ENCODE measurements at places on chromosomes 6 and 20.

DNA sequence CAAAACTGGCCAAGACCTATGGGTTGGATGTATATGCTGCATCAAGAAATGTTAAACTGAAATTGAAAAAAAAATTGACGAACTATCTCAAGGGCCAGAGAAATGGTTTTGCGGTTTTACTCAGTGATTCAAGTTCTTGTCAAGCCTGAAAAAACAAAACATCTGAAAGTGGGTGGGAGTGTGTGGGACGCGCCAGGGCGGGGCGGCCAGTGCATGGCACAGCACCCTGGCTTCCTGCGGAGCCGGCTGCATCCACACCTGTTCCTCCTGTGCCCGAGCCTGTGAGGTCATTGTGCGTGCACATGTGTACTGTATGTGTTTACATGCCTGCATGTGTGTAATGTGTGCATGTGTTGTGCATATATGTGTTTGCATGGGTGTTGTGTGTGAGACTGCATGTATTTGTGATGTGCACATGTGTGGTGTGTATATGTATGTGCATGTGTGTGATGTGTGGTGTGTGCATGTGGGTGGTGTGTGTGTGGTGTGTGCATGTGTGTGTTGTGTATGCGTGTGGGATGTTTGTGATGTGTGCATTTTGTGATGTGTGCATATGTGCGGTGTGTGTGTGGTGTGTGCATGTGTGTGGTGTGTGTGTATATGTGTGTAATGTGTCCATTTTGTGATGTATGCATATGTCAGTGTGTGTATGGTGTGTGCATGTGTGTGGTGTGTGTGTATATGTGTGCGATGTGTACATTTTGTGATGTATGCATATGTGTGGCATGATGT lies 59.8 kb downstream of the CDH4 start:
- DNase-seq: no peak

DNA sequence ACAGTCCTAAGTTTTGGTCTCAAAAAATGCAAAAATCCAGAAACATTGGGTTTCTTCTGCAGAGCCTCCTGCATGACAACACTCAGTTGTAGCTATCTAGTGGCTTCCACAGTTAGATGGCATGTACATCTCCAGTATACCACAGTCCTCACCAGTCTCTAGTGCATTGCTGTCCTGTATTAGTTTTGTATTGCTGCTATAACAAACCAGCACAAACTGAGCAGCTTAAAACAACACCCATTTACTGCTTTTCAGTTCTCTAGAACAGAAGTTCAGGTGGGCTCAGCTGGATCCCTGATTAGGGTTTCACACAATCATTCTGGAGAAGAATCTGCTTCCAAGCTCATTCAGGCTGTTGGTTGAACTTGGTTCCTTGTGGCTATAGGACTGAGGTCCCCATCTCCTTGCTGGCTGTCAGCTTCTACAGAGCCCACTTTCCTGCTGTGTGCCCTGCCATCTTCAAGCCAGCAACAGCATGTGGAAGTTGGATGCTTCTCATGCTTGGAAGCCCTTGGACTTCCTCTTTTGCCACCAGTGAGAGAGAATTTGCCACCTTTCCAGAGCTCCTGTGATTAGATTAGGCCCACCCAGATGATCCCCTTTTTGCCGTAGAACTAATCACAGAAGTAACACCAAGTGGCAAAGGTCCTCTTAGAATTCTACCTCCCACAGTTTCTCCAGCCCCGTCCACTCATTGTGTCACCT lies 48.9 kb upstream of the TBC1D7 start:
- no peak for DNase-seq

- peak; percentile 92 for DNase-seq
These were observed 51.1 kb downstream of the TCP11 start for GRCh38 chr6:35089935-35090505.

DNA sequence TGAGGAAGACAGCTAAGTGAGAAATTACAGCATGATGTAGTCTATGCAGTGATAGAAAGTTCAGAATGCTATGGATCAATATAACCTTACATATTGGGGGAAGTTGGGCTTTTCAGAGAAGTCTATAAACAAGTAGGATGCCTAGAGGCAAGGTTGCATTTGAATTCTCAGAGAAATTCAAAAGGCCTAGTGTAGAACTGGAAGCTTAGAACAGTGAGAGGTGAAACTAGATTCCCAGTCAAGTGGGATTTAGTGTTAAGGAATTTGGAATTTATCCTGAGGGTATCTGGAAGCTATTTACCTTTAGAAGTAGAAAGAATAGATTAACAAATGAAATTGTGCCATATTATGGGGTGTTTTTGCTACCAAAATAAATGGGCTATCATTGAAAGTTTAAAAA lies 4.3 kb downstream of the CENPW start:
- no peak for DNase-seq

DNA sequence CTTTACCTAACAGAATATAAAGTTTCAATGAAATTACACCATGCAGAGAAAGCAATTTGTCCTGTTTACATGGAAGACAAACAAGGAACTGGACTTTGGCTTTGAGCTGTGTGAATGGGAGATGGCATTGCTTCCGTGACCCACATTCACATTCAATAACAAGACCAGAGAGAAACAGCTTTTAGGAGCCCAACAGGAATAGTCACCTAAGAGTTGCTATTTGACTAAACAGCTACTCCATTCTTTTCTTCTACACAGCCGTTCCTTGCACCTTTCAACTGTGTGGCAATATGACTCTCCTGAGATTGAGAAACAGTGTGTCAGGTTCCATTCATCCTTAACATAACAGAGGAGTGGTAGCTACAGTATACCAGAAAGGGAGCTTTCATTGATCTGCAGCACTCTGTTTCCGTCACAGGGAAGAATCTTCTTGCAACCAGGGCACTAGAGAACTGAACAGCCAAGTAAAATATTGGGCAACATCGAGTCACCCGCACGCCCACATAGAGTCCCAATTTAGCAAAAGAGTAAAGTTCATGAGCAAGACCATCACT lies 355.1 kb downstream of the HAO1 start:
- no peak for DNase-seq

- DNase-seq: no peak
These were observed 18.4 kb upstream of the TNFAIP3 start for GRCh38 chr6:137848672-137849071.

- DNase-seq: no peak
These were observed 40.5 kb downstream of the SNAP25 start for GRCh38 chr20:10259166-10259565.

DNA sequence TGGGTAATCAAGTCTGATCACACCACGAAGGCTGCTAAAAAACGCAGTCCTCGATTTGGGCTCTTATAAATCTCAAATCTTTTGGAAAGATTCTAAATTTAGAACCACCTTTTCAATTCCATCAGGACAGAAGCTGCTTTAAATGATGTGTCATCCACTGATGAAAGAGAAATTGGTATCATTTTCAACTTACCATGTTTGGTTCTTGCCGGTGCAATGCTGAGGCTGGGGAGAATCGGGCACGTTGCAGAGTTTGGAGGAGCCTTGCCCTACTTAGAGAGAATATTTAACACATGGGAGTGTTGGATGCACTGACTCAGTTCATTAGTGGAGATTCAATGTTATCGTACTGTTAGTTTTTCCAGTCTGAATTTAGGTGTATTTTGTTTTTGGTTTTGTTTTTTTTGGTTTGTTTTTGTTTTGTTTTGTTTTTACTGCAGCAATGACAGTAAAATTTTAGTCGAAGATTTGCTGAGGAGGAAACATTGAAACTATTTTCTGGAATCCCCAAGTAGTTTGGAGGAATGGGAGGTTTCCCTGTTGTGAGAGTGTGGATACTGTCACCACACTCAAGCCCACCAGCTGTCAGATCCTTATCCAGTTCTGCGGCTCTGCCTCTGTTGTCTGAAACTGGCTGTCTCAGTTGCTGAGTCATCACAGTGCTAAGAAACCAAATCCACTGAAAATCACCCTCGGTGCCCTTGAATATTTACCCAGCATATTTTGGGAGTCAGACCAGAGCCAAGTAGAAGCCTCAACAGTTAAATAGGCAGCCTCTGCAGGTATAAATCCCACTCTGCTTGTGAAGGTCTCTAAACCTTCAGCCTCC lies 497.0 kb downstream of the BTBD3 start:
- peak; percentile 41 for DNase-seq

DNA sequence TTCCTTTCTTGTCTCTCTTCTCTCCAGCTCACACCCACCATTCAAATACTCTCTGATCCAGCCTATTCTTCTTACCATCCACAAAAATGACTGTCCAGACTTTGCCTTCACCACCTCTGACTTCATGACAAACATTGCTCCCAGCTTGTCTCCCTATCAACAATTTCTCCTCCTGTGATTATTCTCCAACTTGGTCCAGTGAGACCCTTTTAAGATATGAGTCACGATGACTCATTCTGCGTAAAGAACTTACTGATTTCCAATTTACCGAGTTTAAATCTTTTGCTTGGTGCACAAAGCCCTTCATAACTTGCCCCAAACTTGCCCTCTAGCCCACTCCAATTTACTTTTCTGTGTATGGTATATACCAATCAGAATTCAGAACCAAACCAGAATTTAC lies 833.2 kb downstream of the MAFB start:
- DNase-seq: no peak

- no peak for DNase-seq
These were observed 5.8 kb upstream of the FAM217A start for GRCh38 chr6:4084444-4085331.

DNA sequence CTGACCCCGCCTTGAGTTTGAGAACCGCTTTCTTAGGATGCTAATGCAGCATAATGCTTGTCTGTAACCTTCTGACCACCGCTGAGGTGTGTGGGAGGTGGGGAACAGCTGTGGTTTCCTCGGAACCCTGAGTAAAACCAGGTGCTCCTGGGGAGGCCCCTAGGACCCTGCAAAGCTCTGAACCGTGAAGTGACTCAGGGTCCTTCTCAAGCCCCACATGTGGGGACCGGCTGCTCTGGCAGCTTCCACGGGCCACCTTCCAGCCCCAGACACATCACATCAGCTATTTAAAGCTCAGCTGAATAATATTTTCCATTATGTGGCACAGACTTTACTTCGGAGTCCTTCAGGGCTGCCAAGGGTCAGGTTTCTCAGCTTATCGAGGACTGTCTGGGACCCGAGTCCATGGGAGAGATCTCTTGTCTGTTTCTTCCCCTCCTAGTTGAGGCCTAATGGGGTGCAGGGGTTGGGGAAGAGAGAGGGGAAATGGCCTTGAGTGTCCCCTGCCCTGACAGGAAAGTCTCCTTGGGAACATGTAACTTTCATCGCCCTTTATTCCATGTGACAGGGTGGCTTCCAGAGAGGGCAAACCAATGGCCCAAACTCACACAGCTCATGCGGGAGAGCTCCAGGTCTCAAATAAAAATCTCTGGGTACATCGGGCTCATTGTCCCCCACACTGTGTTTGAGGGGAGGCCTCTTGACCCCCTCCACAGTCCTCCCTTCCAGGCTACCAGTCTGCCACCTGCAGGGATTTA lies 186.1 kb upstream of the SLC24A3 start:
- no peak for DNase-seq

Data from hematopoietic multipotent progenitor cell treated with erythropoietin and hydrocortisone succinate and interleukin-3 and kit ligand, for 4 days (in vitro differentiated cells).